ENCODE measurements at places on chromosomes 11 and 22.

- DNase-seq: no peak
Measured at GRCh38 chr22:30483169-30483568, 11.4 kb upstream of the SEC14L3 start.

- DNase-seq: no peak
Measured at GRCh38 chr11:8765294-8765693, 82.7 kb downstream of the RPL27A start.

DNA sequence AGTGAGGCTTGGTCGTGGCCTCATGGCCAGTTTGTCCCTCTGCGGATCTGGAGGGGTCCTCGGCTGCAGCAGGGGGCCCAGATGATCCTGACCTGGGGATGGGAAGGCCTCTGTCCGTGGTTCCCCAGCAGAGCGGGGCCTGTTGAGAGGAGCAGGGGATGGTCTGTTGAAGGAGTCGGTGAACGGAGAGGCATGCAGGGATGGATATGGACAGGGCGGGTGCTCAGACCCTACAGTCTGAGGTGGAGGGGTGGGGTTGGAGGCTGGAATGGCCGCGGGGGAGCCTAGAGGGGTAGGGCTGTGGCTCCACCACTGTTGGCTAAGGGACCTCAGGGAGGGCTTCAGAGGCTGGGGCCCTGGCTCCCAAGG is 33.8 kb downstream of the RTN4R start:
- no peak for DNase-seq

DNA sequence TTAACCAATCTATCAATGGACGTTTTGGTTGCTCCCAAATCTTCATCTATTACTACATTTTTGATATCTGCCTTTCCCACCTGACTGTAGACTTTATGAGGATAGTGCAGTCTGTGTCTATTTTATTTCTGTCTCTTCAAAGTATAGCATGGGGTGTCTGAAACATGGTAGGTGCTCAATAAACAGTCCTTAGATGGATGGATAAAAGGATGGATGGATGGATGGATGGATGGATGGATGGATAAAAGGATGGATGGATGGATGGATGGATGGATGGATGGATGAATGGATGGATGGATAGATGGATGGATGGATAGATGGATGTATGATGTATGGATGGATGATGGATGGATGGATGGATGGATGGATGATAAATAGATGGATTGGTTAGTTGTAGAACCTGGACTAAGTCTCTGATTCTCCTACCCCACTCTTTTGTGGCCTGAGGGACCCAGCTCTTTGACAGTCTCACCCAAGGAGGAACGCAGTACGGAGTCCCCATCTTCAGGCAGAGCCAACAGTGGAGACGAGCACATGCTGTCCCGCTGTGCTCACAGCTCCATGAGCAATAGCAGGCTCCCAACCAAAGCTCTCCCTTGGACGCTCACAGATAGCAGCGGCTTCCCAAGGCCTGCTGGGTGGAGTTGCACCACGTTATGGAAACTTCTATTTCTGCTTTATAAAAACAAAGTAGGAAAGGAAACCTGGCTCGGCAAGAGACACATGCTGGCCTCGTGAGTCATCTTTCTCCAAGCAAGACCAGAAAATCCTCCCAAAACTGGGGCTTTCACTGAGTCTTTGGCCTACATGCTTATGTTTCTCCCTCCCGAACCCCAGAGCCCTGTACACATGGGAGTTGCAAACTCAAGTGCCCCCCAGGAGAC is 448.0 kb downstream of the MIAT start:
- no peak for DNase-seq

GRCh38 chr11:99244613-99245012 is 223.9 kb downstream of the CNTN5 start:
- no peak for DNase-seq
